Esophagus mucosa (tissue), 1 donor: ENCODE measurements at places on chromosomes 1 and 21. TPM values are rescaled to one million over a fixed set of nuclear protein-coding genes. Genes with fewer than 3 reads are reported as not detected.

NTMT2 gene
- total RNA-seq, result not detected

CNIH4 gene
- total RNA-seq, result 59.4 TPM

ATP1A4 gene
- total RNA-seq, result not detected

KCNH1 gene
- total RNA-seq, result 1.2 TPM

CYP4Z1 gene
- total RNA-seq, result 0.72 TPM

CNR2 gene
- 0.12 TPM for total RNA-seq
